Activated CD4-positive, alpha-beta T cell treated with anti-CD3 and anti-CD28 coated beads for 1 hour (primary cell): ENCODE measurements at places on chromosomes 4 and X.

DNA sequence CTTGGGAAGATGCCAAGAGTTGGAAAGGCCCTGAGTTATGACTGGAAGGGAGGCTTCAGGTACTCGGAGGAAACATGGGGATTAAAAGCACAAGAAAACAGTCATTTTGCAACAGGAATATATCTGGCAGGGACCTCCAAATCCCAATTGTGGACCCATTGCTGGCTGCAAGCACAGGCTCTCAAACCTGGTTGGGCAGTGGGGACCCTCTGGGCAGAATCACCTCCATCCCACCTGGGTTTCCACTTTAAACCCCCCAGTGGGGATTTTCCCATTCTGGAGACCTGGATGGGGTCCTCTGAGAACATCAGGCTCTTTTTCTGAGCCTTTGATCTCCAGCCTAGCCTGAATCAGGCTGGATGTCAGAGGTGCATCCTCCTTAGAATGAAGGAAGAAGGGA lies 177.8 kb downstream of the ASMT start:
- DNase-seq: no peak

DNA sequence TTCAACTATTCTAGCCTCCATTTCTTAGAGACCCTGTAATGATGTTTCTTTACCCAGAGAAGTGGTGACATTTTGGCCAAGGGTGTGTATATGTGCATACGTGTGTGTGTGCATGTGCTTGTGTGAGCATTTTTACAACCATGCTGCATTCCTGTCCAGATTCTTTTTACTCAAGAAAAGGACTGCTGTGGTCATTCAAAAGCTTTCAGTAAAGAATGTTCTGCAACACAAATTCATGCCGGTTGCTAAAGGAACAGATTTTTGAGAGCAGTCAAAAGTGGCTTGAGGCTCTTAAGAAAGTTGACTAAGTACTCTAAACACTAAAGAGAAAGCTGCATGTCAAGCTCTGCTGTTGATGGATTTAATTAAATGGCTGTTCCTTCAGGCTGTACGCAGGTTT lies 65.0 kb upstream of the FMR1 start:
- no peak for DNase-seq

- DNase-seq: no peak
Measured at GRCh38 chrX:120205816-120206753, 44.5 kb upstream of the ZBTB33 start.

GRCh38 chr4:19927381-19927780 lies 324.3 kb upstream of the SLIT2 start:
- no peak for DNase-seq

GRCh38 chr4:133555671-133556070 lies 406.6 kb downstream of the PCDH10 start:
- DNase-seq: no peak

DNA sequence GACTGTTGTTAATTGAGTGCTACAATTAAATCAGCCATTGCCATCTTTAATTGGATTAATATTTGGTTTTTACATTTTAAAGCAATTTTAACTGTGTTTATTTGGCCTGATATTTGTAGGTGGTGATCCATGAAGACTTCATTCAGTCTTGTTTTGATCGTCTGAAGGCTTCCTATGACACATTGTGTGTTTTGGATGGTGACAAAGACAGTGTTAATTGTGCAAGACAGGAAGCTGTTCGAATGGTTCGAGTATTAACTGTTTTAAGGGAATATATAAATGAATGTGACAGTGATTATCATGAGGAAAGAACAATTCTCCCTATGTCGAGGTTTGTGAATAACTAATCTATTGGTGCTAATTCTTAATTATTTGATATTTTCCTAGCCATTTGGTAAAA lies 82.6 kb downstream of the USP9X start:
- DNase-seq: no peak

DNA sequence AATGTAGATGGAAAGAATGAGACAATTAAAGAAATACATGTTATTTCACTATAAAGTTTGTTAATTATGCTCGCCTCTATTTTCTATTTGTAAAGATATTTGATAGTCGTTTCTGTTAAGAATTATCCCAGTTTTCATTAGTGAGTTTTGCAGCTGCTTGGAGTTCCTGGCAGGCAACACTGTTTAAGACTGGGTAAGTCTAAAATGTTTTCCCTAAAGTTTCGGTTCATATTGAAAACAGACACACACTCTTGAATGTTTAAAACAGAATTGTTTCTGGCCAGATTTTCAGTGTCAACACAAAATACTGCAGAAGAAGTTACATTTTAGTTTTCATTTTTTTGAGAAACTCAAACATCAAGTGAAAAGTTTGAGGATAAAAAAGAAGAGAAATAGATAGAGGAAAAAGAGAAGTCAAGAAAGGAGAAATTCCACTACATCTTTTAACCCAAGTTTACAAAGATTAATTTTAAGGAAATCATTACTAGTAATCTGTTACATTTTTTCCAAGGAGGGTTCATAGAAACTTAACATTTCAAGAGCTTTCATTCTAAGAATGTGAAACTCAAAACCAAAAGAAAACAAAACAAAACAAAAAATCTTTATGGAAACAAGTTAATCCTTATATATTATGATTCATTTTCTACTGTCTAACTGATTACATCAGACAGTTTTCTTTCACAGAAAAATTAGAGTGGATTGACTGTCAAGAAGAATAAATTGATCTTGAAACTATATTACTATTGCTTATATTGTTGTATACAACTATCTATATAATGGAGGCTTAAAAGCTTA lies 305.5 kb downstream of the FAT4 start:
- DNase-seq: no peak

GRCh38 chrX:25650216-25650820 lies 487.8 kb upstream of the MAGEB18 start:
- DNase-seq: no peak

DNA sequence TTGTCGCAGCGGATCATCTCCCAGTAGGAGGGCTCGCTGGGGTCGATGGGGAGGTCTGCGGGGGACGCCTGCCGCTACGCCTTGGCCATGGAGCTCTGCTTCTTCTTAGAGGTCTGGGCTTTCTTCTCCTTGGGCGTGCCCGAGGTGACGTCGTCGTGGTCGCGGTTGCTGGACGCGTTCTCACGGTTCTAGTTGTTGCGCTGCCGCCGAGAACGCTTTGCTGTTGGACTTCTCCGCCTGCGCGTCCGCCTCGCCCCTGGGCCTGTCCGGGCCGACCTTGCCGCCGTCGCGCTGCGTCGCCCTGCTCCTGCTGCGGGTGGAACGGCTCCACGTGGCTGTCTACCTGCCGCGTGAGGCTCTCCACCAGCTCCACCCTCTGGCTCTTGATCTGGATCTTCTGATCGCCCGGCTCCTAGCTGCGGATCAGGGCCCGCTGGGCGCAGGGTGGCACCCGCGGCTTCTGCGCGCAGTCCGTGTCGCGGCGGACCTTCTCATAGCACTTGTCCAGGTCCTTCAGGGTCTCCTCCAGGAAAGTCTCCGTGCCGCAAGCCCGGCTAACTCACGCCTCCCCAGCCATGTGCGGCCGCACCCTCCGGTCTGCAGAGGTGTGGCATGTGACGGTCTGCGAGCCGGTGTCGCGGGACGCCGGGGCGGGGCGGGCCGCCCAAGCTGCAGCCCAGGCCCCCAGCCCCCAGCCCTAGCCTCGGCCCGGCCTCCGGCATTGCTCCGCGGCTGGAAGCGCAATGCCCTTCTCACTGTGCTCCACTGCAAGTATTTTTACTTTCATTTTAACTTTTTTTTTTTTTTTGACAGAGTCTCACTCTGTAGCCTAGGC lies 40.5 kb upstream of the OGT start:
- peak; percentile 14 for DNase-seq

DNA sequence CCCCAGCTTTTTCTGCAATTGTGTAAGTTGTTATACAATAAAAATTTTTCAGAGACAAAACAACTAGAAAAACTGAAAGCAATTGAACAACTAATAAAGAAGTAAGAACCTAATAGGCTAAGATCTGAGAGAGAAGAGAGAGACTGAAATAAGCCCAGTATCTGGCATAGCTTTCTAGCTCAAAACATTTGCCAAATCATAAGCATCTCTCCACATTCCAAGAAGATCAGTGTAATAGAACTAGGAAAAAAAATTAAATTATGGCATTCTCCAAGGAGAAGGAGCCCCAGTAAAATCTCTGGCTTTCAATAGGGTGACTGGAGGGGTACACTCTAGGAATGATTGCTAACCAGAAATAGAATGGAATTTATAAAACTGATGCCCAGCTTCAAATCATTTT lies 19.0 kb upstream of the PPP3CA start:
- no peak for DNase-seq

GRCh38 chrX:136165406-136165805 lies 18.1 kb downstream of the FHL1 start:
- DNase-seq: no peak

GRCh38 chr4:56038487-56039162 lies 89.9 kb downstream of the CEP135 start:
- no peak for DNase-seq

- DNase-seq: no peak
Measured at GRCh38 chr4:109148577-109149075, 153.8 kb downstream of the COL25A1 start.

DNA sequence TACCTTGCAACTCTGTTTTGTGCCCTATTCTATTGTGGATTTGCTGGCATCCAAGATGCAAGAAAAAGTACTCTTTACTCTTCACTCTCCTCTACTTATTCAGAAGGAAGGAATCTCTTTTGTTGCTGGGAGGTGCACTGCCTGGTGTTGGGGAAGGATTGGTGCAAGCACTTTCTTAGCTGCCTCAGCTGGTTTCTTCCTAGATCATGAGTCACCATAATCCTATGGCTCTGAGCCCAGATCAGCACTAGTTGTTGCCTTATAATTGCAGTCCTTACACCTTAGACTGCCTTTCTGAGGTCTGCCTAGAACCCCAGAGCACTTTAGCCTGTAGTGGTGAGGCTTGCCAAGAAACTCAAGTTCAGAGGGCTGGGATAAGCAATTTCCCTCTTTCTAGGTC lies 37.0 kb upstream of the CT83 start:
- no peak for DNase-seq

DNA sequence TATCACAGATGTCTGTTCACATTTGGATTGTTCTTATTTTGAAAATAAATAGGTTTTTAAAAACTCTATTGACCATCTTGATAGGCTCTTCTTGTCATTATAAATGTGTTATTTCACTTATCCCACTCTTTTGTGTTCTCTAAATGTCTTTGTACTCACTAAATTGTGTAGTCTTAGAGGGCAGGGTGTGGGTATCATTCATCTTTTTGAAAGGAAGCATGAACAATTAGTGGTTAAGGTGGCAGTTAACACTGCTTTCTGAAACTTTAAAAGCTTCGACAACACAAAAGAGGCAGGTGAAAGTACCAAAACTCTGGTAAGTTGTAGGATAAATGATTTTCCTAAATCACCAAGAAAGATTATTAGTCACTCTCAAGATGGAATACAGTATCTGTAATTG lies 83.2 kb downstream of the IL15 start:
- no peak for DNase-seq

DNA sequence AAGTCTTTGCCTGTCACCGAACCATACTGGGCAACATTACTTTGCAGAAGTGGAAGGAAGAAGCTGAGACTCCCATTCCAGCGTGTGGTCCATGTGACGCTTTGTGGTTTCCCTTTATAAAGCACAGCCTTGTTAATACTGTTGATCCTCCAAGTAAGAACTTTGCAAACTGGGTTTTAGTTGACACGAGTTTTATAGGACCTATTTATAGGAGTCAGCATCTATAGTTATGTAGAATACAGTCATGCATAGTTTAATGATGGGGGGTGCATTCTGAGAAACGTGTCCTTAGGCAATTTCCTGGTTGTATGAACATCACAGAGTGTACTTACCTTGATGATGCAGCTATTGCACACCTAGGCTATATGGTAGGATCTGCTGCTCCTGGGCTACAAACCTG lies 1879.4 kb upstream of the TENM3 start:
- no peak for DNase-seq

- no peak for DNase-seq
Measured at GRCh38 chr4:102758241-102759160, 2.3 kb downstream of the MANBA start.

DNA sequence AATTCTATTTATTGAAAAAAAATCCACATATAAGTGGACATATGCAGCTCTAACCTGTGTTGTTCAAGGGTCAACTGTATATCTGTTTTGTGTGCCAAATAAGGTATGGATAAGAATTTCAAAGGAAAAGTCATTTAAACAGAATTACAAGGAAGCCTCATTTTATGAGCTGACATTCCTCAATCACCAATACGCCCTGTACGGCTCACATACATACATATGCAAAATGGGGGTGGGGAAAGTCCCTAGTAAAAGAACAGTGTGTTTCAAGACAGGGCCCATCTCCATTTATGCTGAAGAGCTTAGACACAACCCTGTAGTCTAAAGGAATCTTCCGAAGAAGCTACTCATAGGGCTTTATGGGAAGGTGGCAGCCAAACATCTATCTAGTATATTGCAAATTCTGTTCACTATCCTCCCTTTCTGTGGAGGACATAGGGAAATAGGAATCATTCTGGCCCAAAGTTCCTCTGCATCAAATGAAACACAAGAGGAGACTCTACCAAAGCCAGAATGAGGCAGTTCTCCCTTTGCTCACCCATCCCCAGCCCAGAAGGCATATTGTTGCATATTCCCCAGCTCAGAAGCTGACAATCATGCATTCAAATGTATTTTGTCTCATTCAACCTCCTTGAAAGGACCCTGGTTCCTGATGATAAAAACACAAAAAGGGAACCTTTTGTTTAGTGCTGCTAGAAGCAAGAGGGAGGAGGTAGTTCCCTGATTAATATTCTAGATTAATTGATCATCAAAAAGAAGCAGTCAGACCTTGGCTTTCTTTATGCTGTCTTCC lies 13.7 kb upstream of the ZBTB33 start:
- DNase-seq: no peak

- no peak for DNase-seq
Measured at GRCh38 chr4:20589436-20589835, 110.8 kb upstream of the PACRGL start.

DNA sequence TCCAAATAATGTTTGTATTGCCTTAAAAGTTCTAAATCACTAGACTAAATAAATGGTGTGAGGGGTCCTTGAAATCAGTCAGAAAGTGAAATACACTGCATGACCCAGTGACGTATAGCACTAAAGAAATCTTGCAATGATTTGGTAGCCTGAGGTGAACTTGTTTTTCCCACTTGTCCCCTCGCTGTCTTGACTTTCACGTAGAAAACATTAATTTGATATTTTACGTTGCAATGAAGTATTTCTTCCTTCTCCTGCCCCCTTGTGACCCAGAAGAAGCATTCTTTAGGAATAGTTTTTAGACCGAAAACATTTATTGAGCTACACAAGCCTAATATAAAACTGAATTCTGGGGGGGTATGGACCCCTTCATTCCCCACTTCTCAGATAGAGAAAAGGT lies 3.7 kb downstream of the KLB start:
- no peak for DNase-seq

GRCh38 chr4:31051565-31051964 lies 331.4 kb downstream of the PCDH7 start:
- no peak for DNase-seq
